Activated T-helper 2 cell treated with anti-CD3 and anti-CD28 coated beads, Interferon-gamma antibody, Interleukin-2, Interleukin-4, amounts not matched to agents 10 μg/mL and 5 μg/mL and 100 μg/mL, durations not matched to agents 14 hours and 24 hours and 36 hours (primary cell): ENCODE measurements at places on chromosomes 1 and 21. TPM values are rescaled to one million over a fixed set of nuclear protein-coding genes. Genes with fewer than 3 reads are reported as not detected.

DNA sequence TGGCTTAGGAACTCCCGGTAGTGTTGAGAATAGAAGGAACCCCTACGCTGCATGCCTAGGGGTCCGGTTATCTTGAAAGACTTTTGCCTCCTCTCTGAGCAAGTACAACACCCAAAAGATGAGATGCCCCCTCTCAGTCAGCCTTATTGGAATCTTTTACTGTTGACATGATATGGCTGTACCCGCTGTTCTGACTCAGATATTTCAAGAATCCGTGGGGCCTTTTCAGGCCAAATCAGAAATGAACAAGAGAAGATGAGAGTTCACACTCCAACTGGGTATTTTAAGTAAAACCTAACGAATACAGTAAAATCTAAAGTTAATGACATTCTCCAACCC, 164.2 kb downstream of the PPIAL4G start:
- H3K4me1 ChIP-seq, result peaks cover 44% of the 10 kb centered on the region
- no peaks in the 10 kb centered on the region for H3K36me3 ChIP-seq
- H3K4me3 ChIP-seq, result peak overlapping the region; percentile 89
- H3K27me3 ChIP-seq, result peaks cover 11% of the 10 kb centered on the region
- no peak for DNase-seq
- peak overlapping the region; percentile 90 for H3K27ac ChIP-seq

The TSHB gene
- total RNA-seq, result not detected in 2 replicates

- no peak overlapping the region for H3K27ac ChIP-seq
- no peaks in the 10 kb centered on the region for H3K27me3 ChIP-seq
- H3K36me3 ChIP-seq, result no peaks in the 10 kb centered on the region
- H3K4me1 ChIP-seq, result no peaks in the 10 kb centered on the region
Measured at GRCh38 chr21:44507673-44508425, 32.1 kb downstream of the KRTAP10-1 start.

DNA sequence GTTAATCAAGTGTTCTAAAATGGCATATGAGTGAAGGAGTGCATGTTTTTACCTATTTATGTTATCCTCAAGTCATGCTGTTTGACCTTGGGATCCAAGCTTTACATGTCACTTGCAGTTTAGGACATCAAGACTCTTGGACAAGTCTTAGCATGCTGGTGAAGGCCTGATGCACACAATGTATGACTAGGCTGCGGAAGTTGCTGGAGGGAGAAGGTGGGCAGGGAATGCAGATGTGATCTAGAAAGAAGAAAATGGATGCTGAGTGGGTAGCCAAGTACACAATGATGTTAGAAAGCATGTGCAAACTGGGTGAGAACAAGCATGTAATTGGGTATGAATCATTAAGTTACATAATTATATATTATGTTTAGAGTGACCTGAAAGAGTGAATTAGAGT, 301.8 kb downstream of the BRINP2 start:
- H3K27me3 ChIP-seq, result no peaks in the 10 kb centered on the region
- no peak overlapping the region for H3K27ac ChIP-seq
- H3K4me1 ChIP-seq, result no peaks in the 10 kb centered on the region

GRCh38 chr1:119554183-119554582, 47.2 kb downstream of the HSD3B1 start:
- no peaks in the 10 kb centered on the region for H3K4me1 ChIP-seq
- H3K27ac ChIP-seq, result no peak overlapping the region
- H3K36me3 ChIP-seq, result no peaks in the 10 kb centered on the region
- DNase-seq, result no peak
- H3K27me3 ChIP-seq, result no peaks in the 10 kb centered on the region
- H3K4me3 ChIP-seq, result no peak overlapping the region

DNA sequence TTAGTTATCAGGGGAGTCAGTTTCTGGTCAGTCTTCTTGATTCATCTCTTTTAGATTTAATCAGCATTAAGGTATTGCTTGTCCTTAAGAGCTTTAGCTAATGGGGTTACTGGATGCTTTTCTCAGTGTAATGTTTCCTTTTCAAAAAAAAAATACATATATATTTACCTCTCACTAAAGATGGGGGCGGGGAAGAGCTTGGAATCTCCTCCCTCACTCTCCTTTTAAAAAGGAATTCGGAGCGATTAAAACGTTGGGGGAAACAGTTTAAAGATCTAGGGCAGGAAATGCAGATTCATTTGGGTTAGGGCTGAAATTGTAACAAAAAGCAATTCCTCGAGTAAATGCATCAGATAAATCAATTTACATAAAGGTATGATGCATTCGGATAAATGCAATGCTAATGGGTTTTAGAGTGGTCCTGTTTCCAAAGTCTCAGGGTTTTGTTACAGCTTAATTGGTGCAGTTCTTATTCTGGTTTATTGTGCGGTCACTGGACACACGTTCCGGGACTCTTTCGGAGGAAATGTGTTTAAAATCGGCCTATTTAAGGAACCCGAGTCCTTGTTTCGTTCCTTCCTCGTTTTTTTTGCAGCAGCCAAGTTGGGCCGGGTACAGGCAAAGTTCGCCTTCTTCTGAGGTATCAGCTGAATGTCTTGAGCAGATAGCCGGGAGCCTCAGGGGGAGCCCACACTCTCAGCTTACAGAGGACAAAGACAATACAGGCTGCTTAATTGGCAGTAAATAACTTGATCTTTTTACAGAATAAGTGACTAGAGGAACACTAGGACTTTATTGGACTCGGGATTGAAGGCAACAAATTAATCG, 1.6 kb downstream of the LMO4 start:
- peaks cover 18% of the 10 kb centered on the region for H3K36me3 ChIP-seq
- peak overlapping the region; percentile 85 for H3K27ac ChIP-seq
- peaks cover 25% of the 10 kb centered on the region for H3K27me3 ChIP-seq

GRCh38 chr1:1403653-1404052, 3.4 kb downstream of the MRPL20 start:
- peaks cover 76% of the 10 kb centered on the region for H3K36me3 ChIP-seq
- H3K27me3 ChIP-seq, result no peaks in the 10 kb centered on the region
- H3K27ac ChIP-seq, result no peak overlapping the region
- H3K4me3 ChIP-seq, result peak overlapping the region; percentile 4

GRCh38 chr1:53390261-53390660, 62.4 kb upstream of the LRP8 start:
- H3K27me3 ChIP-seq, result peaks cover 29% of the 10 kb centered on the region
- peaks cover 4% of the 10 kb centered on the region for H3K4me1 ChIP-seq
- DNase-seq, result no peak
- no peaks in the 10 kb centered on the region for H3K36me3 ChIP-seq

GRCh38 chr1:115837341-115837739, 3.6 kb downstream of the NHLH2 start:
- no peak overlapping the region for H3K4me3 ChIP-seq
- H3K36me3 ChIP-seq, result no peaks in the 10 kb centered on the region
- no peak overlapping the region for H3K27ac ChIP-seq
- DNase-seq, result no peak

- no peaks in the 10 kb centered on the region for H3K4me1 ChIP-seq
- H3K27ac ChIP-seq, result no peak overlapping the region
- DNase-seq, result no peak
- no peaks in the 10 kb centered on the region for H3K27me3 ChIP-seq
Measured at GRCh38 chr1:187051618-187052232, 223.0 kb downstream of the PLA2G4A start.

DNA sequence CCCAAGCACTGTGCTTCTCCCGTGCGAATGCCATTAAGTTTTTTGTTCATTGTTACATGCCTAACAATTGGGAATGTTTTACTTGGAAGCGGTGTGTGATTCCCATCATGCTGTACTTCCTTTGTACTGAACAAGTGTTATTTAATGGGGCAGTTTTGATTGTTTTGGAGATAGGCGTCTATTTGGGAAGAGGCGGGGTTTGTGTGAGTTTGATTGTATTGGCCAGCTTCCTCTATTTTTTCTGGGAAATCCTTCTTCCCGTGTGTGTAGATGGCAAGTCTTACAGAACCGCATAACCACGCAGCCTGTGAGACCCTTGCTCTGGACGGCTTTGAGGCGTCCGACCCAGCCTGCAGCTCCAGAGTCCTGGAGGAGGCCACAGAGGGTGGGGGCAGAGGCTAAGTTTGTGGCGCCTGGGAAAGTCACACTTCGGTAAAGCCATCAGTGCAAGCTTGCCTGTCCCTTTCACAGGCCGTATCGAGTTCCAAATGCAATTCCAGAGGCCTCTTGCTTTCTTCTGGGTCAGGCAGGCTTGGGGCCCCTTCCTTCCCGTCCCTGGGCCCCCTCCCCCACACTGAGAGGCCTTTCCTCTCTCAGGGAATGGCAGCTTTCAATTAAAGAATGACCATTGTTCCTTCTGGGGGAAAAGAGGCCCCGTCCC, 210.3 kb downstream of the TOMM20 start:
- peaks cover 4% of the 10 kb centered on the region for H3K4me1 ChIP-seq
- no peak overlapping the region for H3K27ac ChIP-seq
- no peaks in the 10 kb centered on the region for H3K27me3 ChIP-seq
- no peak for DNase-seq

DNA sequence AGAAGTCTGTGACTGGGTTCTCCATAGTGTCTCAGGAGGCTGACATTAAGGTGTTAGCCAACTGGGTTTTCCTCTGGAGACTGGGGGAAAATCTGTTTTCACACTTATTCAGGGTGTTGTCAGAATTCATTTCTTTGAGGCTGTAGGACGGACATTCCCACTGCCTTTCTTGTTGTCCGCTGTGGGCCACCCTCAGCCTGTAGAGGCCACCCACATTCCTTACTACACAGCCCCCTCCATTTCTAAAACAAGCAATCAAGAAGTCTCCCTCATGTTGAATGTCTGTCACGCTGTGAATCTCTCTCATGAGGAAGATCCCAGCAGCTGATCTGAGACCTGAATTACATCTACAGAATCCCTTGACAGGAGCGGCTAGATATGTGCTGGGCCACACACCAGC, 295.5 kb upstream of the RUNX1 start:
- no peaks in the 10 kb centered on the region for H3K27me3 ChIP-seq
- H3K36me3 ChIP-seq, result peaks cover 15% of the 10 kb centered on the region
- no peak for DNase-seq

GRCh38 chr1:204032642-204033235, 40.2 kb upstream of the SOX13 start:
- DNase-seq, result no peak
- no peaks in the 10 kb centered on the region for H3K36me3 ChIP-seq
- peaks cover 5% of the 10 kb centered on the region for H3K27me3 ChIP-seq
- H3K27ac ChIP-seq, result no peak overlapping the region
- H3K4me3 ChIP-seq, result no peak overlapping the region

- H3K27me3 ChIP-seq, result peaks cover 9% of the 10 kb centered on the region
- no peak overlapping the region for H3K27ac ChIP-seq
- H3K4me1 ChIP-seq, result peaks cover 5% of the 10 kb centered on the region
Measured at GRCh38 chr1:225908773-225909172, 15.3 kb downstream of the PYCR2 start.

The AHCYL1 gene
- total RNA-seq, result 85.8 and 86.5 TPM in 2 replicates

DNA sequence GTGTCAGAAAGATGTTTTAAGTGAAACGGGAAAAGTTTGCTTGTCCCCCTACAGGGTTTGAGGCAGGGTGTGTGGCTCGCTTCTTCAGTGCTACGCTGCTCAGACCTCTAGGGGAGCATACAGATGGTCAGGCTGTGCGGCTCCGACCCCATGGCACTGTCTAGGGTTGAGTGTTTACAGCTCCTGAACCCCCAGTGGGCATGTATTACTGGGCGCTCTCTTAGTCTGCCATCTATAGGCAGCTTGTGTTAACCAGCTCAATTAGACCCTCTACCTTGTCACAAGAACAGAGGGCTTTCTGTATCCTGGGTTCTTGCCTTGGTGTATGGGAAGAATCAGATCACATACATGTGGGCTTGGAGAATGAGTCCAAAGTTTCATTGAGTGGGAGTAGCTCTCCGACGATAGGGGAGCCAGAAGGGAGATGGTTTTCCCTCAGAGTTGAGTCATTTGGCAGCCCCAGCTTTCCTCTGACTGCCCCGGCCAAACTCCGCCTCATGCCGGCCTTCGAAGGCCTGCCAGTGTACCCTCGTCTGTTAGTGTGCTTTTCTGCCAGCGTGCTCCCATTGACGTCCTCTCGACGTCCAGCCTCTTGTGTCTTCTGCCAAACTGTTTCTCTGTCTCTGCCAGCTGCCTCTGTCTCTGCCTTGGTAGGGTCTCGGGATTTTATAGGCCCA, 38.6 kb upstream of the ADGRL4 start:
- DNase-seq, result no peak
- no peaks in the 10 kb centered on the region for H3K27me3 ChIP-seq
- no peaks in the 10 kb centered on the region for H3K36me3 ChIP-seq
- no peak overlapping the region for H3K4me3 ChIP-seq
- peaks cover 11% of the 10 kb centered on the region for H3K4me1 ChIP-seq

The LMOD1 gene
- not detected in 2 replicates for total RNA-seq

DNA sequence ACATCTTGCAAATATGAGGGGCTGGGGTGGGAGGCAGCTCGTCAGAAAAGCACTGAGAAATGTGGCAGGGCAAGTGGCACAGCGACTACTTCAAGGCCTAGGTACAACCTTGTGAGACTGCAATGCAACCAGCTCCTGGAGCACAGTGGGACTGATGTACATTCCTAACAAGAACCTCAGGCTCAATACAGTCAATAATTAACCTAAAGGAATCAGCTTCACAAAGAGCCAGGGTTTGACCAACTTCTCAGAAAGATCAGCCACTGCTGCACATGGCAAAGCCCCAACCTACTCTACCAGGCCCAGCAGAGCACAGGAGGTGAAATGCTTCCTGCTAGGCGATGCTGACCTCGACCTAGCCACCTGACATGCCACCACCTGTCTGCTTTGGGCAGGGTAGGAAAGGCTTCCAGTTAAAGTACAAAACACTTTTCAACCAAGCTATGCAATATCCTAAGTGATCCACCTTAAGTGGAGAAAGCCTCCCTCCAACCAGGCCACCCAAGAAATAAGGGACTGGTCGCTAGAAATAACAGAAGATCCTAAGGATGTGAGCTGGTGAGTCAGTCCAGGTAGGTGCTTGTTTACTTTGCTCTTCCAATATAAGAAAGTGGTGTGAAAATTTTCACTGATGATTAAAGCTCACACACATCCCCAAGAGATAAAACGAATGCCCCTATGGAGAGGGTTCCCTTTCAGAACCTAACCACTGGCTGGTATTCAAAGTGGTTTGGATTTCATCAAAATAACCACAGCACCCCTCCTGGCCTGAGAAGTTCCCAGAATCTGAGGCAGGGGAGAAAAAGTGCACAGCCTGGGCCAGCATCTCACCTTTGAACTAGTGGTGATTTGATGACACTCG, 2.1 kb downstream of the RIPK4 start:
- H3K4me1 ChIP-seq, result peaks cover 24% of the 10 kb centered on the region
- peaks cover 85% of the 10 kb centered on the region for H3K27me3 ChIP-seq
- H3K36me3 ChIP-seq, result peaks cover 5% of the 10 kb centered on the region
- no peak for DNase-seq
- no peak overlapping the region for H3K4me3 ChIP-seq

The CCNL2 gene
- total RNA-seq, result 123 and 124 TPM in 2 replicates

The SLFNL1 gene
- total RNA-seq, result 0.14 and 0.18 TPM in 2 replicates

The KRTAP11-1 gene
- total RNA-seq, result not detected in 2 replicates

GRCh38 chr1:75265792-75266191, 131.6 kb downstream of the LHX8 start:
- no peak for DNase-seq
- H3K4me1 ChIP-seq, result no peaks in the 10 kb centered on the region
- no peaks in the 10 kb centered on the region for H3K27me3 ChIP-seq
- H3K4me3 ChIP-seq, result no peak overlapping the region
- H3K27ac ChIP-seq, result no peak overlapping the region

- no peak overlapping the region for H3K4me3 ChIP-seq
- DNase-seq, result no peak
- no peaks in the 10 kb centered on the region for H3K36me3 ChIP-seq
Measured at GRCh38 chr1:213320191-213320870, 269.3 kb downstream of the RPS6KC1 start.

The PDZK1IP1 gene
- not detected in 2 replicates for total RNA-seq

GRCh38 chr1:19411612-19412011, 73.7 kb downstream of the CAPZB start:
- no peak overlapping the region for H3K27ac ChIP-seq
- peaks cover 24% of the 10 kb centered on the region for H3K4me1 ChIP-seq
- no peak overlapping the region for H3K4me3 ChIP-seq
- H3K27me3 ChIP-seq, result no peaks in the 10 kb centered on the region
- no peak for DNase-seq
